ENCODE measurements at places on chromosomes 4 and X.

DNA sequence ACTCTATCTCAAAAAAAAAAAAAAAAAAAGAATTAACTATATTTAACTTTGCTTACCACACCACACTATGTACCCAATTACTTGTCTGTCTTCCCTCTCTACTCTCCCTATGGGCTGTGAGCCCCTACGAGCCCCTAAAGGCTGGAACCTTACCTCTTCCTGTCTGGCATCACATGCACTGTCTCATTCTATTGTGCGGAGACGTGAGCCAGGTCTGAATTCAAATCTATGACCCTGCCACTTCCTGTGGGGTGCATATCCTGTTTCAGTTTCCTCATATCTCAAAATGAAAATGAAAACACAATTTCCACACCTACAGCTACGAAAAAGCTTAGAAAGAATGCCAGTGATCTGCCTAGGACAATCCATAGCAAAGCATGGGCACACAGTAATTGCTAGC lies 42.9 kb upstream of the HS3ST1 start:
- DNase-seq, result peak; percentile 35

- DNase-seq, result no peak
Observed at GRCh38 chr4:71404049-71404448, 65.2 kb downstream of the SLC4A4 start.

DNA sequence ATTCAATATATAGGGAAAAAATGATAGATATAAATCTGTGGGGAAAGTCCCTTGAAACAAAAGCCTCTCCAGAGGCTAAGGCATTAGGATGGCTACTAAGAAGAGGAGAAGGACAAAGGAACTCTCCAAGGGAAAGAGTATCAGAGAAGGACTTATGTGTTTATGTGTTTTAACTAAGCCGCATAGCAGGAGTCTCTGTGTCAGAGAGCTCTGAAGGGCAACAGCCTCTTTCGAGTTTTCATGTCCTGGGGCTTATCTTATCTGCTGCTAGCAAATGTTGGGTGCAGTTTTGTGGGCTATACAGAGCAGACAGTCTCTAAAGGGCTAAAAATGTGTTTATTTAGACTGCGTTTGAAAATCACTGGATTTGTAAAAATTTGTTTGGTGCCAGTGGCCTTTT lies 1145.6 kb upstream of the DIAPH2 start:
- no peak for DNase-seq

GRCh38 chr4:79338148-79338547 lies 12.3 kb upstream of the NAA11 start:
- no peak for DNase-seq

DNA sequence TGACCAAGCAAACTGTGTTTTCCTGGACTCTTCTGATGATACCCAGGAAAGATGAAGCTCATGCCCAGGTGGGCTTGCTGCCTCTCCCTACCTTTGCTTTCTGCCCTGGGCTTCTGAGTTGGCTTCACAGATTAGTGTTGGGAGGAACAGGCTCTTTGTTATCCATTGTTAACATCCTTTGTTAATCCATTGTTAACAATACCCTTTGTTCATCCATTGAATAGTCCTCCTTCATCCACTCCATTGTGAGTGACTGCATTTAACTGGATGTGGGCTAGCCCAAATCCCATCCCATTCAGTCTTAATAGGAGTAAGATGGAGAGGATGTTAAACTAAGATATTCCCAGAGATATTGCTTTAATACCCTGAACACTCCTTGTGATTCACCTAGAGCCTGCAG lies 199.0 kb upstream of the LNX1 start:
- no peak for DNase-seq

DNA sequence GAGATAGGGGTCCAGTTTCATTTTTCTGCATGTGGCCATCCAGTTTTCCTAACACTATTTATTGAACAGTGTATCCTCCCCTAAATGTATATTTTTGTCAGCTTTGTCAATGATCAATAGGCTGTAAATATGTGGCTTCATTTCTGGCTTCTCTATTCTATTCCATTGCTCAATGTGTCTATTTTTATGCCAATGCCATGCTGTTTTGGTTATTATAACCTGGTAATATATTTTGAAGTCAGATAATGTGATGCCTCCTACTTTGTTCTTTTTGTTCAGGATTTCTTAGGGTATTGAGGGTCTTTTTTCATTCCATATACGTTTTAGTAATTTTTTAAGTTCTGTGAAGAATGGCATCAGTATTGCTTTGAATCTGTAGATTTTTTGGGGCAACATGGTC lies 8.7 kb upstream of the CXCL3 start:
- no peak for DNase-seq

GRCh38 chr4:164377277-164377676 lies 376.7 kb upstream of the SMIM31 start:
- no peak for DNase-seq

DNA sequence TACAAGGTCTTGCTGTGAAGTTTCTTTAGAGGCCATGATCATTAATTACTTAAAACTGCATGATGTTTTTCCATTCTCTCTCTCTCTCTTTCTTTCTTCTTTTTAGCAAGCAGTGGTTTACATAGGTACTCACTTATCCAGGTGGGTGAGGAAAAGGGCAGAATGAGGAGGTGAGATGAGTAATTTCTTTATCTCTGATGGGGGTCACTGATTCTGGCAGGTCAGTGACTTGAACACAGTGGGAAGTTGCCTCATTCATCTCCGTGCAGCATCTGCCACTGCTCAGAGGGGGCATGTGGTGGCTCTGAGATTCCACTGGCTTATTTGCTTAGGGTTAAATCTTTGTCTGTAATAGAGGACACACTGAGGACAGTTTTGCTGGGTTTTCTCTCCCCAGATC lies 62.6 kb downstream of the FAM114A1 start:
- DNase-seq, result no peak

DNA sequence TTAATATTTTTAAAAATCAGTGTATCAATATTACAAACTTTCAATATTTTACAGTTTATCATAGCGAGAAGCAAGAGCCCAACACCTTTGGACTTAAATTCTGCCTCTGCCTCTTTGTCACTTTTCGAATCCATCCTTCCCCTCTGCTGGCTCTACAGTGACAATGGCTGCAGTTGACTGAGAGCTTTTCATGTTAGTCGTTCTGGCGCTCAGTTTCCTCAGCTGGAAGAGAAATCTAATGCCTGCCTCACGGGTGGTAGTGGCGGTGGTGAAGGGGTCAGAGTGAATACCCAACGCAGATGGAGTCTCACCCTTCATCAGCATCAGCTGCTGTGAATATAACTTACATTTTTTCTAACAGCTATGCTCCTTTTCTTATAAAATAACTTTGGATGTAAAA lies 144.8 kb downstream of the NWD2 start:
- DNase-seq, result no peak

- no peak for DNase-seq
Observed at GRCh38 chrX:134148172-134148692, 88.8 kb upstream of the CCDC160 start.

DNA sequence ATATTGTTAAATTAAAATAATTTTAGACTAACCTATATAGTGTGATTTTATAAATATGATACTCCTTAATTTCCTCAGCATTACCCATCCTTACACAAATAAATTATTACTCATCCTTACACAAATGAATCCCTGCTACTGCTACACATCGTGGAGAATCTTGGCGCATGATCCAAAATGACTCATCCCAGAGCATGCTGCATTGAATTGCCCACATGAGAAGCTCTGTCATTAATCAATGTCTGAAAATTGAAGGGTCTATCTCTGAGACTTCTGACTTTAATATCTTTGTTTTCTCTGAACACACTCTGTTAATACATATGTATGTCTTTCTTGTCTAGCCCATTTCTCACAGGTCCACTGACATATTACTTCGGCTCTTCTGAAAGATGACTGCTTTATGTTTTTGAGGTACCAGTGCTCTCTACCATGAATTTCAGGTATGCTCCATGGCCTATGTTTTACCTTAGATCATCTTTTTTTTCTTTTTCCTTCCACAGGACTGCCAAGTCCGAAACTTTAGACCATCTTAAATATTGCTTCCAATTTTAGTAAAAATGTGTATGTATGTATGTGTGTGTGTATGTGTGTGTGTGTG lies 15.7 kb upstream of the DUSP21 start:
- no peak for DNase-seq

Measured in colonic mucosa (tissue), 4 donors.